Femur (tissue), 1 donor: ENCODE measurements at places on chromosomes 16 and 17.
A peak's percentile ranks its signal among the peaks of the same experiment; 100 is the strongest.

GRCh38 chr17:19357761-19358160 lies 4.8 kb downstream of the B9D1 start:
- no peak for DNase-seq

DNA sequence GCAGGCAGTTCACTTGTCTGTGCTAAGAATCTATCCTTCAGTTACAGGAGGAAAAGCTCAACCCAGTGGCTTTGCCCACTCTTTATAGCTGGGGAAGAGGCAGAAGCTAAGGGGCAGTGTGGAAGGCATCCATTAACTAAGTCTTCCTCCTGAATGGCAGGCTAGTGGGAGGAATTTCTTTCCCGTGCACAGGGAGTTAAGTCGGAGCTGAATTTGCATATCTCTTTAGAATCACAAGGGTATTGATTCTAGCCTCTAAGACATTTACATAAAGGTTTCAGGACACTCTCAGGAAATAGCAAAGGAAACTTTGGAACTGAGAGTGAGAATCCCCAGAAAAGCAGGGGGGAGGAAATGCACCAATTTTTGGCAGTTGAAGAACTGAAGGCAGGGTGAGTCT lies 245.6 kb downstream of the CA10 start:
- DNase-seq = no peak

DNA sequence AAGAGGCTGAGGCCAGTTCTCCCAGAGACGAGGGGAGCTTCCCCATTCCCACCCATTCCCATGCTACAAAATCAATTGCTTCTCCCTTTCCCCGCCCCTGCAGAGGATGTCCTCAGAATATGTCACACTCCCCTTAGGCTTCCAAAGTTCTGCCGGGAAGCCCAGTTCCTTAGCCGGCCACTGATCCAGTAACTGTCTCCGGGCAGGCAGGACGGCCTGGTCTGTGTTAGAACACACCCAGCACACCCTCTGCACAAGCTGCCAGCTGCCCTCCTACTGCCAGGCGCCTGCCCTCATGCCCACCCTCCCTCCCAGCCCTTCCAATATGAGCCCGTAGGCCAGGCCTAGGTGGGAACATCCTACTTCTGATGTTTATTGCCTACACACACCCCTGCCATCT lies 31.1 kb downstream of the SGSM2 start:
- DNase-seq = no peak

DNA sequence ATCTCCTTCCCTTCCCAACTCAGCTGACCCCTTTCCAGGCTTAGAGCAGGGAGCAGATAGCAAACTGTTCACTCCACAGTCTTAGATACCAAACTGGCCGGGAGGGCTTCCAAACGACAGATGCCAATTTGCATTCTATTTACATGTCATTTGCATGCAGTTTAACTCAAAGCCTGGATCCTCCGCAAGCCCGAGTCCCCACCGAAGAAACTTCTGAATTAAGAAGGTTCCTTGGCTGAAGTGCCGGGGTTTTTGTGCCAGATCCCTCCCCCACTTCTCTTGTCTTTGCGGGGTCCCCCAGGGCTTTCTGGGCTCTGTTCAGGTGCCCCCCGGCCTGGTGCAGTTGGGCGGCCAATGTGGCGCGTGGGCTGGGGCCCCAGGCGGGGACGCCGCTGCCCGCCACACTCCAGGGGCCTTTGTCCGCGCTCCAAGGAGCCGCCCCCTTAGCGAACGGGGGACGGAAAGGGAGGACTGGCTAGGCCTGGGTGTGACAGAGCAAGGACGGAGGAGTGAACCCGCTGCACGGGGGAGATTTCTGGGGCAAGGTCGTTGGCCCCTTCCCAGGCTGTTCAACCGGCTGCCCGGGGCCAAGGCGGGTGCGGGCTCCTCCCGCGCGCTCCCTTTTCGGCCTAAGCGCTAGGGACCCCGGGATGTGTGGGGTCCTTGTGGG lies 1.2 kb downstream of the GPRC5B start:
- peak; percentile 65 for DNase-seq

DNA sequence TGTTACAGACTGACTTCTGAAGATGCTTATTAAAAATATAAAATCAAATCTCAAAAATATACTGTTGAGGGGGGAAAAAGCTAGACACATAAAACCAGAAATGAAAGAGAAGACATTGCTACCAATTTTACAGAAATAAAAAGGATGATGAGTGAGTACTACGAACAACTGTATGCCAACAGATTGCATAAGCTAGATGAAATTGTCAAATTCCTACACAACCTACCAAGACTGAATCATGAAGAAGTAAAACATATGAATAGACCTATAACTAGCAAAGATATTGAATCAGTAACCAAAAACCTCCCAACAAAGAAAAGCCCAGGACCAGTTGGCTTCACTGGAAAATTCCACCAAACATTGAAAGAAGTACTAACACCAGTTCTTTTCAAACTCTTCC lies 3.5 kb upstream of the CAPNS2 start:
- no peak for DNase-seq

GRCh38 chr16:51151961-51152663 lies 1.0 kb upstream of the SALL1 start:
- peak; percentile 69 for DNase-seq

- DNase-seq = no peak
Observed at GRCh38 chr16:57306676-57307341, 22.3 kb upstream of the PLLP start.

GRCh38 chr17:4476017-4476416 lies 22.7 kb upstream of the SPNS2 start:
- DNase-seq = no peak

DNA sequence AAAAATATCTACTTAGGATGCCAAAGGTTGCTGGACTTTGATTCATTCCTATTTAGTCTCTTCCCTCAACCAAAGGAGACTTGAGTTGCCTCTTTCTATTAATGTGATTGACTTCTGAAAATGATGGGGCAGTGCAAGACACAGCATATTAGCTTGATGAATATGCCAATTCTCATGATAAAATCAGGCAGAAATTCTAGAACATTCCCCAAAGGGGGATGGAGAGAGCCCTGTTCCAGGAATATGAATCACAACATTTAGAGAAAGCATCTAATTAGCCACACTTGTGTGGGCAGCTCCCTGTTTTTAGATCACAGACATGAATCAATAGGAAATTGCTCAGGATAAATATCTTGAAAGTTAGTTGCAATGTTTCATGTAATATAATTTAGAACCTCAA lies 584.0 kb upstream of the CDH8 start:
- no peak for DNase-seq

DNA sequence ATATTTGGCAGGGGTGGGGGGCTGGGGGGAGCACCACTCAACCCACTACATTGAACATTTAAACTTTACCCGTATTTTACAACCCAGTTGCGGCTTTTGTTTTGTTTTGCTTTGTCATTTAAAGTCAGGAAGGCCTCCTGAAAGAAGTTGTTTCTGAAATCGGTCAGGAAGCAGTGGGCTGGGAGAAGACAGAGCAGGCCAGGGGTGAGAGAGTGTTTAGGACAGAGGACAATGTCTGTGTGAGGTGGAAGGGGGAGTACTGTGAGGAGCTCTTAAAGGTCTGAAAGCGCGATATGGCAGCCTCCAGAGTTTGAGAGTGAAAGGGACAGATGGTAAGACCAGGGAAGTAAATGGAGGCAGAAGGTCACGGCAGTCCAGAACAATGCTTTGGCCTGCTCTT lies 6.1 kb upstream of the WFIKKN2 start:
- DNase-seq = no peak

- no peak for DNase-seq
Observed at GRCh38 chr17:55930291-55930809, 179.5 kb downstream of the PCTP start.

DNA sequence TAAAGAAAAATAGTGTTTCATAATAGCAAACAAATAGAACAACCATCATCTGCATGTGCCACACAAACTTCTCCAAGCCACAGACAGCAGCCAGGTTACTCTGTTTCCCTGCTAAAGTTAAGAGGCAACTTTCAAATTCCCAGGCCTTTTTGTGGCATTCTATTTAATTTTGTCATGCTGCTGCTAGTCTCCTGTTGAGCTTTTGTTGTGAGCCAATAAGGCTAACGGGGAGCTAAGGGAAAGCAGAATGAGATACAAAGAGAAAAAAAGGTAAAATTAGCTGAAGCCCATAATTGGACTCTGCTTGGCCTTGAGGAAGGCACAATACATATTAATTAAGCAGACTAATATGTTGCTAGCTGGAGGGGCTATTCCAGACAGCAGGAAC lies 74.7 kb upstream of the GNAO1 start:
- DNase-seq = no peak

- peak; percentile 88 for DNase-seq
Observed at GRCh38 chr17:79019632-79020584, 4.1 kb upstream of the C1QTNF1 start.

DNA sequence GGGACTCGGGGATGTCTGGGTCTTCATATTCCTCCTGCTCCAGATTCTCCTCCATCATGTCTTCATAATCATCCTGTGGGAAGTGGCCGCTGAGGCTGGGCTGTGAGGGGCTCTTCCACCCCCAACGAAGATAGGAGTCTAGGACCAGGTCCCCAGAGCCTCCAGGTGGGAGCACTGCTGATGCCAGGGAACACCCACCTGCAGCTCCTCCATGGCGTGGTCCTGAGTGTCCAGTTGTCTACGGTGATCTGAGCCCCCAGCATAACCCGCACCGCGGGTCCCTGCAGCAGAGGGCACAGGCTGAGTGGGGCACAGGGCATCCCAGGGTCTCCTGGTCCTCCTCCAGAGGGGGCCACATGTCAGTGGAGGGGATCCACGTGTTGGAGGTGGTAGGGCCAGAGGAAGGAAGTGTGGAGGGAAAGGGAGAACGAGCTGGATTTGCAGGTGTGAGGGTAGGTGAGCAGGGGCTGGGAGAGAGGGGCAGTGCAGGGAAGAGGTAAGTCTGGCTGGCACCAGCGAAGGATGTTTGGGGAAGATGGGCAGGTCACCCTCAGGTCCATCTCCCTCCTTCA lies 5.2 kb downstream of the SLC4A1 start:
- no peak for DNase-seq

- no peak for DNase-seq
Observed at GRCh38 chr17:73485130-73485529, 159.1 kb downstream of the SDK2 start.

- DNase-seq = no peak
Observed at GRCh38 chr16:35628976-35629375, 2169.6 kb downstream of the TP53TG3F start.

- DNase-seq = no peak
Observed at GRCh38 chr16:67702130-67702529, 17.0 kb downstream of the GFOD2 start.

DNA sequence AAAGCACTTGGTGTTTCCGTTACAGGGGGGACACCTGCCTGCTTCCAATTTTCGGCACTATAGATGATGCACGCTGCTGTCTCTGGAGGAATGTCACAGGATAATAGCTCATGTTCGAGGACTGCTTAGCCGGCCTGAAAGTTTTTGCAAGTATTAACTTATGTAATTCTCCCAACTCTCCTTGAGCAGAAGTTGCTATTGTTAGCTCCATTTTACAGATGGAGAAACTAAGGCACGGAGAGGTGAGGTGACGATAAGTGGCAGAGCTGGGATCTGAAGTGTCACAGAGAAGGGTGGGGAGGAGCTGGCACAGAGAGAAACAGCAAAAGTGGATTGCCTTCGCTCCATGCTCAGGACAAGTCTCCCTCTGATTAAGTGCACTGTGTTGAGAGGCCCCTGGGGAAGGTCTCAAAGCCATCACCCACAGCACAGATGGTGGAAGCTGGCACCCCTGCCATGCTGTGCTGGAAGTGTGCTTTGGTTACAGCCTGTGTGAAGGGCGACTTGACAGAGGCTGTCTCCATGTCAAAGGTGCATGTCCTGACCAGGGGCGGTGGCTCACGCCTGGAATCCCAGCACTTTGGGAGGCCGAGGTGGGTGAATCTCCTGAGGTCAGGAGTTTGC lies 40.8 kb upstream of the MEAK7 start:
- DNase-seq = no peak

DNA sequence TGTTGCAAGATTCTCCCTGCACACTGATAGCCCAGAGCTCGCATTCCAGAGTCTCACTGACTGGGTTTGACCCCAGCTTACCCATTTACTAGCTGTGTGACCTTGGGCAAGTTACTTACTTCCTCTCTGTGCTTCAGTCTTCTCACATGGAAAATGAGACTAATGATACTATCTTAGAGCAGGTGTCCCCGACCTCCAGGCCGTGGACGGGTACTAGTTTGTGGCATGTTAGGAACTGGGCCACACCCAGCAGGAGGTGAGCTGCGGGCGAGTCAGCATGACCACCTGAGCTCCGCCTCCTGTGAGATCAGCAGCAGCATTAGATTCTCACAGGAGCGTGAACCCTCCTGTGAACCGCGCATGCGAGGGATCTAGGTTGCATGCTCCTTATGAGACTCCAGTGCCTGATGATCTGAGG lies 15.8 kb downstream of the ANKFY1 start:
- no peak for DNase-seq

GRCh38 chr16:7888411-7888810 lies 555.8 kb downstream of the RBFOX1 start:
- peak; percentile 25 for DNase-seq

DNA sequence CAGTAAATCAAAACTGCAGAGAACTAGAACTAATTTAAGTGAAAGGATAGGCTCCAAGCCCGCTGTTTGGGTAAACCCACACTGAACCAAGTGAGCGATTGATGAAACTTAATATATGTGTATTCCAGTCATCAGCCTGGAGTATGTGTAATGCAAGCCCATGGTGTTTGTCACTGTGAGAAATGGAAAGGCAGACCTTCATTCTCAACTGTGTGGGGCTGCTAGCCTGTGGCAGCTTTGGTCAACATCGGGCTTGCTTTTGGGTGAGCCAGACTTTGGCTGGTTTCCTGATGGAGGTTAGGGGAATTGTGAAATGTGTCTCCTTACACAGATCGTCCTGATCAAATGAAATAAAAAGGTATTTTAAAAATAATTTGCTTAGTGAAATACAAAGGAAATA lies 279.9 kb downstream of the IRX3 start:
- DNase-seq = no peak

DNA sequence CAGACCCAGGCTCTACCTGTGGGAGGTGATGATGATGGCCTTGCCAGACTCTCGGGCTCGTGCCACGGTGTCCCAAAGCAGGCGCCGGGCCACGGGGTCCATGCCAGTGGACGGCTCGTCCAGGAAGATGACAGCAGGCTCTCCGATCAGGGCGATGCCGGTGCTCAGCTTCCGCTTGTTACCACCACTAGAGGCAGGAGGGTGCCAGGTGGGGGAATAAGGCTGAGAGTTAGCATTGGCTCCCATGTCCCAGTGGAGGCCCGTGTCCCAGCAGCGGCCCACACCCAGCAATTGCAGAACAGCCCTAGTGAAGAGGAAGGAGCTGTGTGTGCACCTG lies 10.3 kb upstream of the RNPS1 start:
- no peak for DNase-seq

DNA sequence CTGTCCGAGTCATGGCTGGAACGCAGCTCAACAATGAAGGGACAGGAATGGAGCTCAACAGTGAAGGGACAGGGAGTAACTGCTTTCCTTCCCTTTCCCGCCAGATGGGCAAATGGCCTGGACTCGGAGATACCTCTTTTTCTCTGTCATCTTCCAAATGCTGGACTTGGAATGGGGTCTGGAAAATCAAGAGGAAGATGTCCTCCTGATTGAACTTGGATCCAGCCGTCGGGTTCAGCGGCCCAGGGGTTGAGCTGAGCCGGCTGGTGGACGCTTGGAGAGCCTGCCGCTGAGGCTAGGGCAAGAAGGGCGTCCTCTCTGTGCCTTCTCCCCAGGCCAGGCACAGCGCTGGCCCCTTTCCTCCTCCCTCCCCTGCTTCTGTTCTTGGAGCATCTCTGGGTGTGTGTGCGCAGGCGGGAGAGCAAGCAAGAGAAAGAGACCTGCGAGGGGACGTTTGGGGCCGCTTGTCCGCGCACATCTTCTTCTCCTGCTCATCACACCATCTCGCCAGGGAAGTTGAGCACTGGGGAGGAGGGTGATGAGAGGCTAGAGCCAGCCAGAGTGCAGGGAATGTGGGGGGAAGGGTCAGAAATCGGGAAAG lies 6.6 kb downstream of the NEUROD2 start:
- DNase-seq = no peak
